ENCODE measurements at places on chromosomes 12 and 14.

DNA sequence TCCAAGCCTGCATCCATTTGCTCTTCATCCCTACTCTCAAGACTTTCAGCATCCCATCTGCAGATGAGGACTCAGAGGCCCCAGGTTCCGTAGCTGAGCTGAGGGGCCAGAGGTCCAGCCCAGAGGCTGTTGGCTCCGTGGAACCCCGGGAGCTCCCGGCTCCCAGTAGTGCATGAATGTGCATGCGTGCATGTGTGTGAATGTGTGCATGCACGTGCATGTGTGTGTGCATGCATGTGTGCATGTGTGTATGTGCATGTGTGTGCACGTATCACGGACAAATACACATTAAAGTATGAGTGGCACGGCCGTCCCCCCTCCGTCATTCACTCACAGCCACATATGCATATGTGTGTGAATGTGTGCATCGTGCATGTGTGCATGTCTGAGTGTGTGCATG lies 149.9 kb downstream of the KIF26A start:
- no peak for DNase-seq

GRCh38 chr12:12365931-12366431 lies 9.1 kb downstream of the BORCS5 start:
- DNase-seq = no peak

- DNase-seq = no peak
Measured at GRCh38 chr14:100740196-100740825, 13.6 kb downstream of the DLK1 start.

DNA sequence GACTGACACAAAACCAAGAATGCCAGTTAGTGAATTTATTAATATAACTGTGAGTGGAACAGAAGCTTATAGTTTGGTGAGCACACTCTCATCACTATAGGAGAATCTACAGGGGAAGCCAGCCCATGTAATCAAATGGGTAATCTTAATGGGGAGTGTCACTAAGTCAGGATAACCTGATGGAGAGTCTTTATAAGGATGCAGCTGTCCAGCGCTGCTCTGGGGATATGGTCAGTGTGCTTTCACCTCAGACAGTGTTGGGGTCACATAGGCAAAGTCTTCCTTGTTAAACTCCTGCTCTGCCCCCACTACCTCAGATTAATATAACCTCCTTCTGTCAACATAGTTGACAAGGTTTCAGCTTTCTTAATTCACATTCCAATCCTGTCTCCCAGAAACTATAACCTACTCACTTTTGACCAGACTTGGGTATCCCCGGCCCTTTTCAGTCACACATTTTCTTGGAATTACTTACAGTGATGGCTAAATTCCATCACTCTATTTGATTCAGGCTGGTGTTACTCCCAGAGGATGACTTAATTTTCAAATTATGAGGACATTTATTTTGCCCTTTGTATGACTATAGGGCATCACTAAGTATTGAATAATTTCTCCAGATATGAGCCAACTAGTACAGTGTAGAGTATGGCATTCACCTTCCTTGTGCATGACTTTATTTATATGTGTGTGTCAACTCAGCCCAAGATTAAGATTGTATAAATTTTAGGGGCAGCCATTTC lies 13.2 kb downstream of the STK38L start:
- DNase-seq = no peak

DNA sequence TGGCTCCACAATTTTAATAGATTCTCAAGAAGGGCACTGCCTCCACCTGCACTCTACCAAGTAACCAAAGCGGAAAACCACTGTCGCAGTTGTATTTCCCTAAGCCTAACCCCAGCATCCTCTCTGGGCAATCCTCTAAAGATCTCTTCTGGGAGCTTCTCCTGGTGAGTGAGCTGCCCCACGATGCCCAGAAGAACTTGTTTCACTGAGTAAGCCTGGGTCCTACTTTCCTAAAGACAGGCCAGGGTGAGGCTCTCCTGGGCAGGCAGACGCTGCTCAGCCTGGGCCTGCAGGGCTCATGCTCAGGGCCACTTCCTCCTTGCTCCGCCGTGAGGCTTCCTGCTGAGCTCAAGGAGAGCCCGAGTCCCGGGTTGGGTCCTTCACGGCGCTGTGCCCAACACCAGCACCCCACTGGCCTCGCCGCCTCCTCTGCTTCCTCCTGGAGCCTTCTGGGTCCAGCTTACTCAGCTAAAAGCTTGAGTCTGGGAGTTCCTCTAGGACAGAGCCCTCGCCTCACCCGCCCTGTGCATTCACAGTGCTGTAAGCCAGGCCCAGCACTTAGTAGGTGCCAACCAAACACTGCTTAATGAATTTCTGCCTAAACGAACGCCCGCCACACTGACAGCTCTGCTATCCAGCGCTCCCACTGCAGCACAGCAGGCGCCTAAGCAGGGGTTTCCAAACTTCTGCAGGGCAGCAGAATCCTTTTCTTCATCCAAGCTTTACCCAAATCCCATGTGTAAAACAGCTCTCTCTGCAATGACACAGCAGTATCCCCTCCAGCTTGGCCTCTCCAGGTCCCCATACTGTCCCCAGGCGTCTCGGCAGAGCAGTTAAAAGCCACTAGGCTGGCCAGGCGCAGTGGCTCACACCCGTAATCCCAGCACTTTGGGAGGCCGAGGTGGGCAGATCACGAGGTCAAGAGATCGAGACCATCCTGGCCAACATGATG lies 5.7 kb downstream of the RAB35 start:
- peak; percentile 21 for DNase-seq

- DNase-seq = no peak
Measured at GRCh38 chr12:63047146-63047545, 103.9 kb downstream of the AVPR1A start.

DNA sequence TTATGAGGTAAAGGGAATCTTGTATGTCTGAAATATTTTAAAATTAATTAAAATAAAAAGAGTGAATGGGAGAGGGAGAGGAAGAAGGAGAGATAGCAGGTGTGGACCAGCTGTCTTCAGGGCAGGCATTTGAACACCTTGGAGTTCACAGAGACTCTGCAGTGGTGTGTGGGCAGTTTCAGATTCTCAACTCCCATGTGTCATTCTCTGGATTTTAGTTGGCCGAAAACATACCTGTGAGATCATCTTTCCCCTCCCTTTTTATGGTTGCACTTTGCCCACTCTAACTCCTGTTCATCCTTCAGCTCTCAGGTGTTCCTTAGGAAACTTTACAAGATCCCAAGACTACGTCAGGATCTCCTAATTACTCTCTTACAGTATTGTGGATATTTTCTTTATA lies 108.1 kb downstream of the ERC1 start:
- DNase-seq = no peak

GRCh38 chr12:49903700-49904423 lies at the start of gene FAIM2:
FAIM2 (minus strand) TSS chr12:49903900; CDS start chr12:49903792, 108 bp downstream.
- DNase-seq = peak; percentile 48

- no peak for DNase-seq
Measured at GRCh38 chr12:72989458-72989947, 717.3 kb downstream of the TRHDE start.

- DNase-seq = no peak
Measured at GRCh38 chr12:121284551-121285390, 11.7 kb downstream of the CAMKK2 start.

GRCh38 chr12:203462-204260 lies 10.3 kb downstream of the SLC6A12 start:
- no peak for DNase-seq

- DNase-seq = no peak
Measured at GRCh38 chr14:57232006-57232405, 36.7 kb downstream of the EXOC5 start.

- no peak for DNase-seq
Measured at GRCh38 chr12:49870501-49871262, 27.8 kb upstream of the BCDIN3D start.

- no peak for DNase-seq
Measured at GRCh38 chr12:114272071-114272470, 133.9 kb downstream of the TBX5 start.

GRCh38 chr12:124680863-124681778 lies 113.7 kb upstream of the NCOR2 start:
- peak; percentile 45 for DNase-seq

DNA sequence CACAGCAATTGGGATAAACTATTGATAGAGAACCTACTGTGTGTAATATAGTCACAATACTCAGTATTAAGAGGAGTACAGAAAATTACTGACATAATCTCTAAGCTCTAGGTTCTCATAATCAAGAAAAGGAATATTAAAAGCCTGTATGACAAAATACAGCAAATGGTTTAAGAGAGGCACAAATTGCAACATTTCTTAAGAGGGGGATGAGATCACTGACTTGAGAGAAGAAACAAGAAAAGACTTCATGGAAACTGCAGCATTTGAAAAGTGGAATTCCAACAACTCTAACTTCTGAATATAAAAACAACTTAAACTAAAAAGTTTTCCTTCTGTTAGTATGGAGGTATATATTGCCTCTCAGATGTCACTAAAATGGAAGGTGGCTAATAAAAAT lies 89.7 kb downstream of the NUMB start:
- no peak for DNase-seq

DNA sequence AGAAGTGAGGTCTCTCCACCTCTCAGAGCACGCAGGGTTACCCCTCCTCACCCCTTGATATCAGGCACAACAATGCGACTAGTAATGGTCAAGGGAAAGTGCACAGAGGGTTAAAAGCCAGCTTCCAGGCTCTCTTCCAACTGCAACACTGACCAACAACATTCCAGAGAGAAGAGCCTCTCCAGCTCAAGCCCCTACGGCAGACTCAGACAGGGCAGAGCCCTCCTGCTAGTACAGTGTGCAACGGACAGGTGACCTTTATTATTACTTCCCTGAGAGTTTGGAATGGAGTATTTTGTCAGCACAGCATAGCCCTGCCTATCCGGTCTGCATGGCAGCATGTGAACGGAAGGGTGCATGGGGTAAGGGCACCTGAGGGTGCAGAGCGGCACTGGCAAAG lies 73.0 kb downstream of the PTPN21 start:
- DNase-seq = no peak

- DNase-seq = no peak
Measured at GRCh38 chr12:104122298-104122697, 15.7 kb downstream of the NFYB start.

DNA sequence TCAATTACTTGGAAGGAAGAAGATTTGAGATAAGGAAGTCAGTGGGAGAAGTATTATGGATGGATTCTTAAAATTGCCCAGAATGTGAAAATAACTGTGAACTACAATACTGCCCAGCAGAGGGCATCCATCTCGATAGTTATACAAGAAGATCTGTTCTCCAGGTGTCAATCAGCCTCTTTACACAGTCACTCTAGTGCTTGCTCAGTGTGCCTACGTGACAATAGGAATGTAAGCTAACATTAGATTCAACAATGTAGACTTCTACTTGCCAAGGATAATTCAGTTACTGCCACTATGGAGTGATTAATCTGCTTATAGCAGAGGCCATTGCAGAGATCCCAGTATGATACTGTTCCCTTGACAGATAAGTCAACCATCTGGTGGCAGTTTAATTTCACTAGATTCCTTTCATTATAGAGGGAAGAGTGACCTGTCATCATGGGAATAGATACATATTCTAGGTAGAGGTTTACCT lies 10.6 kb upstream of the MAP4K5 start:
- DNase-seq = peak; percentile 72

GRCh38 chr14:67581643-67582042 lies 18.4 kb downstream of the PIGH start:
- no peak for DNase-seq

DNA sequence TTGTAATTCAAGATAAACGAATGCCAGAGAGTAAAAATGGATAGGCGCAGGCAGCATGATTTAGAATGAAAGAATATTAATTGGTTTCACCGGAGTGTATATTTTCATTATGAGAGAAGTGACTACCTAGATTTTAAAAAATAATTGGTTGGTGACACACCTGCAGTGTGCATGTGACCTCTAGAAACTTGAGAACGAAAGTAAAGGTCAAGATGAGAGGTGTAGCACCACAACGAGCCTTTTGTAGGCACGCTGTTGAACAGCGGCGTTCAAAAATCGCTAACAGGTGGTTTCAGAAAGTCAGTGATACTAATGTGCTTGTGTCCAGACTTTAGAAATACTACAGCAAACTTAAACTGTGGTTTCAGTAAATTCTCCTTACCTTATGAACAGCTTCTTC lies 123.8 kb downstream of the NPAS3 start:
- DNase-seq = no peak

DNA sequence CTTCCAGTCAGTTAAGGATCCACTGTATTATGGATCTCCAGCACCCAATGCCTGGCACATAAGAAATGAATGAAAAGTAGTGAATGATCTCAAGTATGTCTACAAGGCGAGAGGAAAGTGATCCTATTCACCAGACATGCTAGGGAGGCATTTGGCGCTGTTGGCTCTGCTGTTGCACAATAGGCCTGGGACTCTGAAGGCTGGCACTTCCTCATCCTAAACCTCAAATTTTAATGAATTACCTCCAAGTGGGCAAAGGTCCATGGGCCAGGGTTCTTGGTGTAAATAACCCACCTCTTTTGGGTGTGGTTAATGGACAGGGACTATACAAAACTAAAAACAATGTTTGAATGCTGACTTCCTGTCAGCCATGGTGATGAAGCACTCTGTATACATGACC lies 173.4 kb upstream of the PZP start:
- DNase-seq = no peak

DNA sequence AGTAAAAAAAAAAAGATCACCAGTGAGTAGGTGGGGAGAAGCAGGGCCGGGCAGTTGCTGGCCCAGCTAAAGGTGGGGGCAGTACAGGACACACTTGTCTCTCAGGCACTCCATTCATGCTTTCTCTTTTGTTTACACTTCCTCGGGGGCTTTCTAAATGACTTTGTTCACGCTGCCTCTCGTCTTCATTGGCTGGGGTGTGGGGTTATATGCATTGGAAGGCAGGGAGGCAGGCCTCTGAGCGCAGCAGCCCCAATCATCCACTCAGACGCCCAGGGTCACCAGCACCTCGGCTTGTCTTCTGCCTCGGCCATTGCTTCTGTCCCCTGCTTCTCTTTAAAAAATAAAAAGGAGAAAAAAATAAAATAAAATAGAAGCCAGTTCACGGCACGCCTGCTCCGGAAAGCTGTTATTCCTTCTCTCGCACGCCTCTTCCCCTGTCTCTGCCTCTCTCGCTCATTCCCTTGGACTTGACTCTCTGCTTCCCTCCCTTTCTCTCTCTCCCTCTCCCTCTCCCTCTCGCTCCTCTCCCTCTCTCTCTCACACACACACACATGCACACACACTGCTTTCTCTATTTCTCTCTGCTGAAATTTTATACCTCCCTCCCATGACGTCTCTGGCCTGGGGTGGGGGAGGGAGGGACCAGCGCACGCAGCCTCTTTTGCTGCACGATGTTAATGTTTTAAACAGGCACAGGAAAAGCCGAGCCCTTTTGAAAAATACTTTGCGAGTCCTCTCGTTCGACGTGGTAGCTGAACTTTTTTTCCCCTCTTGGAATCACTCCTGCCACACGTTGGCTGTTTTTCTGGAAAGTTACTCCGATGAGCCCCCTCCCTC lies at the start of gene TGFB3:
Gene TGFB3, minus strand, starts transcription at position 570 of the 840 bp plus-strand sequence. CDS start 1,102 bp downstream, outside the sequence.
- peak; percentile 62 for DNase-seq

GRCh38 chr14:90384543-90384911 lies 12.3 kb upstream of the CALM1 start:
- no peak for DNase-seq

- DNase-seq = no peak
Measured at GRCh38 chr12:102965281-102966155, 8.0 kb downstream of the ASCL1 start.

DNA sequence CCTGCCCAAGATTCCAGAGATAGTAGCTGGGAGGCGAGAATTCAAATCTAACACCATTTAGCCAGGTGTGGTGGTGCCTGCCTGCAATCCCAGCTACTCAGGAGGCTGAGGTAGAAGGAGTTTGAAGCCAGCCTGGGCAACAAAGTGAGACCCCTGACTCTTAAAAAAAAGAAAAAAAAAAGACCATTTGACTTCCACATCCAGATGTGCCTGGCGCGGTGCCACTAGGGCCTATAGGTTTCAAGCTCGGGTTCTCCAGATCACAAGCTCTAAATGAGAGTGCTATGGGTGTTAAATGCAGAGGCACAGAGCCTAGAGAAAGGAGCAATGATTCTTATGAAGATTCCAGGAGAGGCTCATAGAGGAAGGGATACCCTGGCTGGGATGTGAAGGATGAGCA lies 22.5 kb downstream of the SYNE3 start:
- DNase-seq = no peak
